ENCODE measurements at places on chromosomes 7 and 10. TPM values are rescaled to one million over a fixed set of nuclear protein-coding genes. Genes with fewer than 3 reads are reported as not detected.

The CYP26C1 gene
- total RNA-seq: under 0.01 TPM

The COL17A1 gene
- 884 TPM for total RNA-seq

The SPDYE8 gene
- total RNA-seq: not detected

The TAS2R38 gene
- not detected for total RNA-seq

The HOXA2 gene
- total RNA-seq: not detected

The CDHR3 gene
- 1.9 TPM for total RNA-seq

The ABCF2 gene
- 64.9 TPM for total RNA-seq

The CCDC172 gene
- total RNA-seq: not detected

The IGFBP1 gene
- not detected for total RNA-seq

The CLIP2 gene
- 24.4 TPM for total RNA-seq

The AKR1C3 gene
- total RNA-seq: 149 TPM

The SLC16A9 gene
- total RNA-seq: 3.7 TPM

The FBXL13 gene
- total RNA-seq: 0.34 TPM

Measured in nasal cavity respiratory epithelium epithelial cell of viscerocranial mucosa (primary cell).